ENCODE measurements at places on chromosomes 16 and 17. TPM values are rescaled to one million over a fixed set of nuclear protein-coding genes. Genes with fewer than 3 reads are reported as not detected.

CIITA gene
- not detected for total RNA-seq

GAS2L2 gene
- total RNA-seq: not detected

CDH5 gene
- not detected for total RNA-seq

DNA sequence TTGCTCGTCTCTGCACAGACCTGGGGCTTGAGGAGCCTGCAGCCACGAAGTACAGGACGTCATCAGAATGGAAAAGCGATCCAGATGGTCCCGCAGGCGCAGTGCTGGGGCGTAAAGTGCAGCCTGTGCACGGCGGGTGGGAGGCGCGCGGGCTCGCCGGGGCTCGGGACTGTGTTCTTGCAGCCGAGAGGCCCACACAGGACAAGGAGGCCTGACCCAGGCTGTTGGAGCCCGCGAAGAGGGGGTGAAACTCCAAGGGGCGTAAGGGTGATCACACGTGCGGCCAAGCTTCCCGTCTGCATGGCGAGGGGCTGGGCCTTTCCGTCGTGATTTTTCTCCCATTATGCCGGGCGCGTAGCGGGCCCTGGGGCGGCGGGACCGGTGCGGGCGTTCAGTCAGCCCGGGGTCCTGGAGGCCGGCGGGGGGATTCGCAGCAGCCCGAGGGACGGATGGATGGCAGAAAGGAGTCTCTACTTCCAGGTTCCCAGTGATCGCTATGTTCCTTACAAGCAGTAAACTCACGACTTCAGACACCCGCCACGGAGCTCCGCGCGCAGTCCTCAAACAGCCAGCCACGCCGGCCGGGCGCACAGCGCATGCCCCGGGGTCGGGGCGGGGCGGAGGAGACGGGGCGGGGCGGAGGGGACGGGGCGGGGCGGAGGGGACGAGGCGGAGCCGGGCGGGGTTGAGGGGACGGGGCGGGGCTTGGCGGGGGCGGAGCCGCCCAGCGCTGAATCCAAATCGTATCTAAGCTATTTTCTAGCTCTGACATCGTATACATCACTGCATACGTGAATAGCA is 141.0 kb upstream of the KCNJ18 start:
- DNase-seq: peak; percentile 90

CLEC10A gene
- not detected for total RNA-seq

TPSG1 gene
- not detected for total RNA-seq

RAB26 gene
- 55.2 TPM for total RNA-seq

DNA sequence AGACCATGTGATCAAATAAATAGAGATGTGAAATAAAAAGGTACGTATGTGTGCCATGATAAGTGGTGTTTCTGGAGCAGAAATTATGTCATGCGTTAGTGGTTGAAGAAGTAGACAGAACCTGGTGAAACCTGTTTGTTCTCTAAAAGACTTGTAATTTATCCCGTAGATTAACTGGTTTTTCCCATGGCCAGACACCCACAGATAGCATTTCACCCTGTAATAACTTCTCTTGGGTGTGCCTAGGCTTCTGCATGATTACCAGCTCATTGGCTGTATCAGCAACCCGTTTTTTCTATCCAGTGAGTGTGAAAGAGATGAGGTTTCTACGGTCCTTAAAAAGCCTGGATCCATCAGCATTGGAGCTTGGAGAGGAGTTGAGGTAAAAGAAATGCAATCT is 471.3 kb downstream of the NPIPA7 start:
- DNase-seq: no peak

GRCh38 chr17:65283704-65284103 is 146.5 kb downstream of the RGS9 start:
- DNase-seq: no peak

AXIN2 gene
- 8.6 TPM for total RNA-seq

DNA sequence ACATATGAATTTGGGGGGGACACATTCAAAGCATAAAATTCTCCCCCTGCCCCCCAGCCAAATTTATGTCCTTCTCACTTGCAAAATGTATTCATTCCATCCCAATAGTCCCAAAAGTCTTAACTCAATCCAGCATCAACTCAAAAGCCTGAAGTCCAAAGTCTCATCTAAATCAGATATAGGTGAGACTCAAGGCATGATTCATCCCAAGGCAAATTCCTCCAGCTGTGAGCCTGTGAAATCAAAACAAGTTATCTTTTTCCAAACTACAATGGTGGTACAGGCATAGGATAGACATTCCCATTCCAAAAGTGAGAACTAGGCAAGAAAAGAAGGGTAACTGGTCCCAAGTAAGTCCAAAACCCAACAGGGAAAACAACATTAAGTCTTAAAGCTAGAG is 5.9 kb upstream of the GOSR2 start:
- no peak for DNase-seq

NPIPA2 gene
- not detected for total RNA-seq

- no peak for DNase-seq
Measured at GRCh38 chr16:31745900-31746299, 127.7 kb upstream of the ZNF267 start.

GRCh38 chr16:83397601-83398291 is 410.0 kb upstream of the HSBP1 start:
- peak; percentile 7 for DNase-seq

NUDT21 gene
- total RNA-seq: 106 TPM

DNA sequence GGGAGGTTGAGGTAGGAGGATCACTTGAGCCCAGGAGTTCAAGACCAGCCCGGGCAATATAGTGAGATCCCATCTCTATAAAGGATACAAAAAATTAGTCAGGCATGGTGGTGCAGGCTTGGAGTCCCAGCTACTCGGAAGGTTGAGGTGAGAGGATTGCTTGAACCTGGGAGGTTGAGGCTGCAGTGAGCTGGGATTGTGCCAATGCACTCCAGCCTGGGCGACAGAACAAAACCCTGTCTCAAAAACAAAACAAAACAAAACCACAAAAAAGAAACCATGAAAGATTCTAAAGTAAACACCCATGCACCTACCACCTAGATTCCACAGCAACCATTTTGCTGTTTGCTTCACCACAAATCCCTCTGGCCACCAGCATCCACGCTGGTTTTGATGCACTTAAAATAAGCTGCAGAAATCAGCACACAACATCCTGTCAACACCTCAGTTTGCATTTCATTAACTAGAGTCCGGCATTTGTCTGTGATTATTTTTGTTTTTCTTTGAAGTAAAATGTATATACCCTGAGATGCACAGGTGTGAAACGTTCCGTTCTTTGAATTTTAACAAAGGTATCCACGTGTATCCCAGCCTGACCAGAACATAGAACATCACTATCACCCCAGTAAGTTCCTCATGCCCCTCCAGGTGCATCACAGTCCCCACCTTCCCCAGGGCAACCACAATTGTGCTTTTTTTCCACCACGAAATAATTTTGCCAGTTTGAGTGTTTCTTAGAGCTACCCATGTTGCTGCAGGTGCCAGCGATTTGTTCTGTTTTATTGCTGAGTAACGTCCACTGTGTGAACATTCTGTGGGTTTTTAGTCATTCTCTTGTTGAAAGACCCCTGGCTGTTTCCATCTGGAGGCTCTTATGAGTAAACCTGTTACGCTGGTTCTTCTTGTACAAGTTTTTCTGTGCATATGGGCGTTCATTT is 191.5 kb downstream of the SEC14L1 start:
- DNase-seq: no peak

OR3A2 gene
- total RNA-seq: not detected

DNA sequence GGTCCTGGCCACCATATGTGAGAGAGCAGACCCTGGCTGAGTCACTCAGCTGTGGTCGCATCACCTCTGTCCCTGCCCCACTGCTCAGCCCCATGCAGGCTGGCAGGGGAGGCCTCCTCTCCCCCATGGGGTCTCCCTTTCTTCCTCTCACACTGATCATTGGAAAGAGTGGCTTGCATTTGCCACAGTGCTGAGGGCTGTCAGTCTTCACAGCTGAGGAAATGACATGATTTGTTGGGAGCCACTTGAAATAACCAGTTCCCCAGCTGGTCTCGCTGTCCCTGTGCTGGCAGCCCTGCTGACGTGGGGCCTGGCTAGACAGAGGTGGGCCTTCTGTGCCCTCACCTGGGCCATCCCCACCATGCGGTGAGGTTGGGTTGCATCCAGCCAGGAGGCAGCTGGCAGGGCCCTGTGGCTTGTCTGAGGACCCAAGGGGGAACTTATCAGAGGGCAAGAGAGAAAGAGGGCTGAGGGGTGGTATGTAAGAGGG is 30.1 kb upstream of the MED9 start:
- DNase-seq: no peak

PRSS8 gene
- not detected for total RNA-seq

SALL1 gene
- total RNA-seq: not detected

DNA sequence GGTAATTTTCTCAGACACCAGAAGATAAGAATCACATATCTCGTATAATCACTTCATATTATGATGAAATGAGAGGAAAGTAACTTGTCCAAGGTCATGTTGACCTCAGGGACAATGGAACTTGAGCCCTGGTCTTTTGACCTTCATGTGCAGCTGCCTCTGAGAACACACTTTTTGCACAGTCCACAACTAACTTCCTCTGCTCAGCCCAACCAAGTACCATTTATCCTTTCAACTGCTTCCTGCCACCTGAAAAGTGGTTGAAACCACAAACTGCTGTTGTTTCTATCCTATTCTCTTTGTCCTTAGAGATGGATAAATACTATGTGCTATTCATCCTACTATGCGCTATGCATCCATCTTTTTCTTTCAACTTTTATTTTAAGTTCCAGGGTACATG is 2.3 kb upstream of the CCL1 start:
- no peak for DNase-seq

- DNase-seq: peak; percentile 96
Measured at GRCh38 chr17:77602062-77602746, 356.3 kb upstream of the TNRC6C start.

CFAP52 gene
- not detected for total RNA-seq

GRCh38 chr16:61862221-61863155 is 173.8 kb downstream of the CDH8 start:
- peak; percentile 4 for DNase-seq

METTL26 gene
- 161 TPM for total RNA-seq

GRCh38 chr16:20347666-20348364 is 4.7 kb downstream of the UMOD start:
- DNase-seq: no peak

GRCh38 chr17:61395983-61396585 is 3.6 kb upstream of the TBX2 start:
- DNase-seq: no peak

DNA sequence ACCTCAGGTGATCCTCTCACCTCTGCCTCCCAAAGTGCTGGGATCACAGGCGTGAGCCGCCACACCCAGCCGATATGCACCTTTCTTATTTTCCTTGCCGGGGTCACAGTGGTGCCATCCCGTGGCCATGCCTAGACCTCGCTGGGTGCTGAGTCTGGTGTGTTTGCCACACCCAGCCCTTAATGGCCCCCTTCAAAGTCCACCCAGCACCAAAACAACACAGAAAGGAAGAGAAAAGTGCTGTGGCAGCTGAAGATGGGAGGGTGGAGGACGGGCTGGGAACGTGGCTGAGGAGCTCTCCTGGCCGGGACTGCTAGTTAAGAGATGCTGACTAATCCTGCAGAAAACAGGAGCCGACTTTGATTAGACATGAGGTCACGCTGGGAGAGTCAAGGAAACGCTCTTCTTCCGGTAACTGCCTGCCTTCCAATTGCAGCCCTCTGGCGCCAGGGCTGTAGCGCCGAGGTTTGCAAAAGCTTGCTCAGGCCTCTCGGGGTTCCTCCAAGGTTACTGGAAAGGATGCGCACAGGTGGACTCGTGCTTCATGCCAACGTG is 10.9 kb downstream of the SLC43A2 start:
- DNase-seq: peak; percentile 67

ITGB4 gene
- total RNA-seq: 0.06 TPM

- DNase-seq: no peak
Measured at GRCh38 chr17:67178555-67178954, 66.4 kb downstream of the HELZ start.

- DNase-seq: no peak
Measured at GRCh38 chr16:2520784-2521531, 787 bp downstream of the AMDHD2 start.

DNA sequence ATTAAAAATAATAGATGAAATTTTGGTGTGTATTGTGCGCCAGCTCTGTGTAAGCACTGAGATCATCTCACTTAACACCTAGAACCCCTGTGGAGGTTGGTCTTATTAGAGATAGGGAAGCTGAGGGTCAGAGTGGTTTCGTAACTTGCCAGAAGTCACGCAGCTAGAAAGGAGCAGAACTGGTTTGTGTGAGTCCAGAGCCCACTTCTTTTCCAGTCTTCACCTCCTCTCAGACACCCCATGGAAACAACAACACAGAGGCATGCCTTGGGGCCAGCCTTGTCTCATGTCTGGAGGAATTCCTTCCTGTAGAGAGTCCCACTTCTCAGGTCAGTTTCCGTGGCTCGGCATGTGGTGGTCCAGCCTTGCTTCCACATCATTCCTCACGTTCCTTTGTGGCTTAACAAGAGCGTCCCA is 16.5 kb downstream of the YPEL2 start:
- DNase-seq: no peak

- peak; percentile 46 for DNase-seq
Measured at GRCh38 chr16:87602821-87603683, 744 bp downstream of the JPH3 start.

ABCC3 gene
- total RNA-seq: not detected

DNA sequence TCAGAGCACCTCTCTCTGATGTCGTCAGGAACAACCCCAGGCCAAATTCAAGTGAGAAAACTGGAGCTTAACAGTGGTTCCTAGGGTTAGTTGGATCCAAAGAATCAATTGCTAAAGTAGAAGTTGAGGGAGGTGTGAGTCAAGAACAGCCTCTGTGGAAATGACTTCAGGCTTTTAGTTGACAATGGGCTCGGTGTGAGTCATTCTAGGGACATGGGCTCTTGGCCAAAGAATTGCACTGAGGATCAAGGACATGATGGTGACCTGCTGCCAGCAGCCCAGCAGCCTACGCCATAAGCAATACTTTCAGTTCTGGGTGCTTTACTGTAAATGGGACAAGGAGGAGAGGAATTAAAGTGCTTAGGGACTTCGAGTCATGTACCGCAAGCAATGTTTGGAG is 32.1 kb upstream of the SMURF2 start:
- no peak for DNase-seq

NPIPA3 gene
- total RNA-seq: 0.37 TPM

- DNase-seq: peak; percentile 60
Measured at GRCh38 chr17:7841396-7841914, 7.4 kb downstream of the KDM6B start.

DNA sequence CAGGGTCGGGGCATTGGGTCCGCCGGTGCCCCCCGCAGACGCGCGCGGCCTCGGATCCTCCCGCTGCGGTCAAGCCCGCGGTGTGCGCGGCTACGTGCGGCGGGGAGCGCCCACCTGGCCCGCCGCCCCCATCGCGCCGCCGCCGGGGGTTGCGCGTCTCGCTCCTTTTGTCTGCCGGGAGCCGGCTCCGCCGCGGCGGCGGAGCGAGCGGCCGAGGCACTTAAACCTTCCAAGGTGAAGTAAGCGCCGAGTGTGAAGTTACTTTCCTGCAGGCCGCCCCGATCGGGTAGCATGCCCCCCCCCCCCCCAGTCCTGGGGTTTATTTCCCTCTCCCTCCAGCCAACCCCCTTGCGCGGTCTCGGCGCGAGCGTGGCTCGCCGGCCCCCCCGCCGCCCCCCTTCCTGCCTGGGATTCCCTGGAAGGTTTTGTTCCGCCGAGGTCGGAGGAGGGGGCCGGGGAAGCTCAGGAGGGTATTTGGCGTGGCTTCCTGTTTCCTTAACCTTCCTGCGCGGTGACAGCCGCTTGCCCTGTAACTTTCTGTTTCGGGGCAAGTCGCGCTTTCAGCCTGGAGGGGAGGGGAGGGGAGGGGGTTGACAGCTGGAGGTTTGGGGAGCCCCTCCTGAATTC is 56.6 kb upstream of the GSE1 start:
- no peak for DNase-seq

AOC3 gene
- 0.78 TPM for total RNA-seq

- no peak for DNase-seq
Measured at GRCh38 chr17:10201680-10202079, 3.3 kb upstream of the GAS7 start.

- no peak for DNase-seq
Measured at GRCh38 chr16:88977812-88978607, 1.0 kb upstream of the CBFA2T3 start.

CETP gene
- not detected for total RNA-seq
